BJ (cell line): ENCODE measurements at places on chromosomes 5 and 9.

DNA sequence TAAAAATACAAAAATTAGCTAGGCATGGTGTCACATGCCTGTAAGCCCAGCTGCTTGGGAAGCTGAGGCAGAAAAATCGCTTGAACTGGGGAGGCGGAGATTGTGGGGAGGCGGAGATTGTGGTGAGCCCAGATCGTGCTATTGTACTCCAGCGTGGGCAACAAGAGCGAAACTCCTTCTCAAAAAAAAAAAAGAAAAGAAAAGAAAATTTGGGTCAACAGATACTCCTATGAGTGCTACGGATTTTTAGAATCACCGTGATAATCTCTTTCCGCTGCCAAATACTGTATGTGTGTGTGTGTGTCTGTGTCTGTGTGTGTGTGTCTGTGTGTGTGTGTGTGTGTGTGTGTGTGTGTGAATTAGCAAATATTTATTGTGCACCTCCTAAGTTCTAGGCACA lies 64.4 kb downstream of the ARRDC3 start:
- no peak for DNase-seq

DNA sequence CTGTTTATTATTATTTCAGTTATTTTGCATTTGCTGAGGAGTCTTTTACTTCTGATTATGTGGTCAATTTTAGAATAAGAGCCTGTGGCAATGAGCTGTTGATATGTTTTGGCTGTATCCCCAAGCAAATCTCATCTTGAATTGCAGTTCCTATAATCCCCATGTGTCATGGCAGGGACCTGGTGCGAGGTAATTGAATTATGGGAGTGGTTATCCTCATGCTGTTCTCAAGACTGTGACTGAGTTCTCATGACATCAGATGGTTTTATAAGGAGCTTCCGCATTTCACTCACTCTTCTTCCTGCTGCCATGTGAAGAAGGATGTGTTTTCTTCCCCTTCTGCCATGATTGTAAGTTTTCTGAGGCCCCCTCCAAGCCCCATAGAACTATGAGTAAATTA lies 114.9 kb upstream of the SLCO6A1 start:
- DNase-seq: no peak

- DNase-seq: no peak
Measured at GRCh38 chr9:114046875-114047274, 31.2 kb downstream of the AMBP start.

DNA sequence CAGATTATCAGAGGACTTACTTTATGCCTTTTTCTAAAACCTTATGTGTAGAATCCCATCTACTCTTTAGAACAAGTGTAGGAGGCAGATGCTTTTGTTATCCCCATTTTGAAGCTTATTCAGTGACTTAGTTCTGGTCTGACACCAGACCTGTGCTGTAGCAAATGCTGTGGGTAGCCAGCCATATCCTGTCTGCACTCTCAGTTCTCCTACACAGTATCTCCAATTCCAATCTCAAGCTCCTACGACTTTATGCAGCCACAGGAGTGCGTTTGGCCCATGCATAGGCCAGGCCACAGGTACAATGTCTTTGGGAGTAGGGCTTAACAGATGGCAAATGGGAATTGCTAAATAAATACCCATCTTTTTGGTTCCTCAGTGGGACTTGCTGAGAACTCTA lies 292.6 kb downstream of the MCTP1 start:
- DNase-seq: no peak

DNA sequence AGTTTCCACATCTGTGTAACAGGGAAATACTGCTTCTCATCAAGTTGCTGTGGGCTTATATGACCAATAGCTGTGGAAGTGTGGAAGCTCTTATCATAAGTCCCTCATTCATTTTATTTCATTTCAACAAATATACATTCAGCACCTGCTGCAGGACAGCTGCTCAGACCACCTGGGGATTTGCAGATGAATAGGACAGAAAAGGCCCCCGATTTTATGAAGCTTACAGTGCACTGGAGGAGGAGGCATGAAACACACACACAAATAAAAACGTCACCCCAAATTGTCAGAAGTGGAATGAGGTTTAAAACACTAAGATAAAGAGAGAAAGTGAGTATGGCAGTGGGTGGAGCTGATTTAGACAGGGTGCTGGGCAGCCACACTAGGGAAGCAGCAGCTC lies 107.2 kb downstream of the DRD1 start:
- DNase-seq: no peak

DNA sequence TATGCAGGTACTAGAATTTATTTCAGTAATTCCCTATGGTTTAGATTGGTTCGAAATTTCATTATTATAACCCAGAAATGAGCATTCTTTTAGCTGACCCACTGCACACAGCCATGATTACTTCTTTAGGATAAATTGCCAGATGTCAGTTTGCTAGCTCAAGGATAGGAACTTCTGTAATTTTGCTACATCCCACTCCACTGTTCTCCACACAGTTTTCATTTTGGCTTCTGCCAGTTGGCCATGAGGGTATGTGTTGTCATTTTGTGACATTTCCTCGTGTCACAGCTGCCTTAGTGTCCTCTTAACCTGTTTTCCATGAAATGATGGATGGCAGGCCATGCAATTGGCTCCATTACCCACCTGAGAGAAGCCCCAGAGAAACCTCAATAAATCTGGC lies 16.2 kb upstream of the LCP2 start:
- no peak for DNase-seq

GRCh38 chr5:37834542-37835379 lies 5.1 kb downstream of the GDNF start:
- DNase-seq: no peak

- DNase-seq: no peak
Measured at GRCh38 chr9:91036826-91037510, 235.3 kb downstream of the SYK start.

DNA sequence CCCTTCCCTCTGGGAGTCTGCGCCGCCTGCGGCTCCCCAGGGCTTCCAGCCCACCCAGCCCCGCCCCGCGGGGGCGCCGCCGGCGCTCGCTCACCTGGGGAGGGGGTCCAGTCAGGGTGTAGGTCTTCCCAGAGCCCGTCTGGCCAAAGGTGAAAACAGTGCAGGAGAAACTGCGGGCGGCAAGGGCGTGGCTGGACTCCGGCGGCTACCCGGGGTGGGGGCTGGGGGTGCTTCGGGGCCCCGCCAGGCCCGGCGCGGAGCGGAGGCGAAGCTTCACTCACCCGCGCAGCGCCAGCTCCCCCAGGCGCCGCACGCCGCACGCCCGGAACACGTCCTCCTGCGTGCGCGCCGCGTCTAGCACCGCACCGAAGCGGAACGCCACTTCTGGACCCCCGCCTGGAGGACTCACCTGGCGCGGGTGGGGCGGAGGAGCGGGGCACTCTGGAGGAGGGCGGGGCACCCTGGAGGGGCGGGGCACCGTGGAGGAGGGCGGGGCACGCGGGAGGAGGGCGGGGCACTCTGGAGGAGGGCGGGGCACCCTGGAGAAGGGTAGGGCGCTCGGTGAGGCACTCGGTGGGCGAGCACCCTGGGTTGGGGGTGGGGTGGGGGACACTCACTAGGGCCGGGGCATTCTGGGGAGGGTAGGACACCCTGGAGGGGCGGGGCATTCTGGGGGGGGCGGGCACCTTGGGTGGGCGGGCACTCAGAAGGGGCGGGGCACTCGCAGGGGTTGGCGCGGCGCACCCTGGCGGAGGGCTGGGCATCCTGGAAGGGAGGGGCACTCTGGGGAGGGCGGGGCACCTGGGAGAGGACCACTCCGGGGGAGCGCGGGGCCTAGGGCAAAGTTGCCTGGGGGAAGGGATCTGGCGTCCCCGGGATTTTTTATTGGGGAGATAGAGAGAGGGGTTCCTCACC lies 814 bp downstream of the KIF12 start:
- DNase-seq: no peak

GRCh38 chr5:111869681-111870080 lies 112.7 kb upstream of the NREP start:
- DNase-seq: no peak

DNA sequence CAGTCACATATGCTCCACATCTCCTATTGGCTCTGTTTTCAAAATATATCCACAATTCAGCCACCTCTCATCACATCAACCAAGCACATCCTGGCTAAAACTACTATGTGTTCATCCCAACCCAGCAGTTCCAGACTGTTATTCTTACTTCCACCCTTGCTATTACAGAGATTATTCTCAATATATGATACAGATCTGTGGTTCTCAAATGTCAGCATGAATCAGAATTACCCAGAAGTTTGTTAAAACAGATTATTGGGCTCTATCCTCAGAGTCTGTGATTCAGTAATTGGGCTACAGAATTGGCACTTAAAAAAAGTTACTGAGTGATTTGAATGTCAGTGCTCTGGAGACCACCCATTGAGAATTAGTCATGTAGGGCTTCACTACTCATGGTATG lies 78.8 kb upstream of the IZUMO3 start:
- no peak for DNase-seq

DNA sequence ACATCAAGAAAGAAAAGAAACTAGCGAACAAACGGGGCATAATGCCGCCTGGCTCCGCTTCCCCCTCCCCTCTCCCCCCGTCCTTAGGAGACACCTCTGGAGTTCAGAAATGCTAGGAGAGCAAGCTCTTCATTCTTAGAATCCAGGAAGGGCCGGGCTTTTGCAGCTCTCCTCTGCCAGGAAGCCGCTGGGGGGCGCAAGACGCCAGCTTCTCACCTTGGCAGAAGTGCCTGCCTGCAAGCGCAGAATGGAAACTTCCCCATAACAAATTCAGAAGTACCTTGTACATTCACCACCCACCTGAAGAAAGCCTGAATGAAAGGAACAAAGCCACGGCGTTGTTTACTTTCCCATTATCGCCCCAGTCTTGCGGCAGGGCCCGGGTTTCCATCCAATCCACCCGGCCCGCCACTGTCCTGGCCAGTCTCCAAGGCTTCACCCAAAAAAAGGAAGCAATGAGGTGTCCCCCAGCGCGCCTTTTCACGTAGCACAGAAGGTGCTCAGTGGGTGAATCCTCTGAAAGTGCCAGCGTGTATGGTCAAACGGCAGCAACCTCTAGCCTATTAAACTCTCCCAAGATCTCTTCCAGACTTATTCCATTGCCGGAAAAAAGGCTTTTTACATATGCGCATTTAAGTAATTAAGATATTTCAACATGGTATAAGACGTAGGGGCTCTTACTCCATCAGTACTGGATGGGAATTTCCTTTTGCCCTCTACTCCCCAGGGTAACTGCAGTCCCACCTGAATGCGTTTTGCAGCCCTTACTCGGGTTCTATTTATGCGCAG lies 1.6 kb upstream of the GADD45G start:
- DNase-seq: no peak

DNA sequence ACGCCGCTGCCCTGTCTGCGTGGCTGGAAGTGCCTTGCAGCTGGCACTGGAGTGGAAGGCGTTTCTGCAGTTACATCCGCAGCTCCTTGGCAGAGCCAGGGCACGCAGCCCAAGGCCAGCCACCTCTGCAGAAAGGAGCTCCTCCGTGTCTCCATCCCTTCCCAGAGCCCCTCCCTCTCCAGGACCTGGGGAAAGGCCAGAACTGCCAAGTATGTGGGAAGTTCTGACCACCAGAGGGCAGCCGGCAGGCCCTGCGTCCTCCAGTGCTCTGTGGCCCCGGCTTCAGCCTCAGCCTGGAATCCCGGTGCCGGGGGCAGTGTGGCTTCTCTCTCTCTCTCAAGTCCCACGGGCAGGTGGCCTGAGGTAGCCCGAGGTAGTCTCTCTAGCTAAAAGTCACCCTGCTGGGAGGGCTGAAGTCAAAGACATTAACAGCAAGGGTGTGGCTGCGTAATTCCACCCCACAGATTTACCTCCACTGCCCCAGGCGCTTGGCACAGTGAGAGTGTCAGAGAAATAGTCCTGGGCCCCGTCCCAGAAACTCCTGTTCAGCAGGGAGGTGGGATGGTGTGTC lies 101.7 kb upstream of the FCN2 start:
- no peak for DNase-seq

- no peak for DNase-seq
Measured at GRCh38 chr5:999724-1000123, 8.9 kb upstream of the NKD2 start.

- no peak for DNase-seq
Measured at GRCh38 chr9:83628540-83628939, 5.6 kb downstream of the IDNK start.

DNA sequence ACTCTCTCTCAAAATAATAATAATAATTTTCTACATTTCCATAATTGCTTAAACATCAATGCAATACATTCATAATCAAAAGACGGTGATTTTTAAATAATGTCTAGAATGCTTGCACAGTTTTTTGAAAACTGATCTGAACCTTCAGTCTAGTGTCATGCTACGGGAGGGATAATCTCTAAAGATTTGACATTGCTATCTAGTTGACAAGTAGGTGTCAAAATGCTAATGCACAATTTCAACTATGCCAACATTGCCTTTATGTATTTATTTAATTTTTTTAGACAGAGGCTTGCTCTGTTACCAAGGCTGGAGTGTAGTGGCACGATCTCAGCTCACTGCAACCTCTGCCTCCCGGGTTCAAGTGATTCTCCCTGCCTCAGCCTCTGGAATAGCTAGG lies 16.0 kb upstream of the PCAT7 start:
- DNase-seq: no peak

DNA sequence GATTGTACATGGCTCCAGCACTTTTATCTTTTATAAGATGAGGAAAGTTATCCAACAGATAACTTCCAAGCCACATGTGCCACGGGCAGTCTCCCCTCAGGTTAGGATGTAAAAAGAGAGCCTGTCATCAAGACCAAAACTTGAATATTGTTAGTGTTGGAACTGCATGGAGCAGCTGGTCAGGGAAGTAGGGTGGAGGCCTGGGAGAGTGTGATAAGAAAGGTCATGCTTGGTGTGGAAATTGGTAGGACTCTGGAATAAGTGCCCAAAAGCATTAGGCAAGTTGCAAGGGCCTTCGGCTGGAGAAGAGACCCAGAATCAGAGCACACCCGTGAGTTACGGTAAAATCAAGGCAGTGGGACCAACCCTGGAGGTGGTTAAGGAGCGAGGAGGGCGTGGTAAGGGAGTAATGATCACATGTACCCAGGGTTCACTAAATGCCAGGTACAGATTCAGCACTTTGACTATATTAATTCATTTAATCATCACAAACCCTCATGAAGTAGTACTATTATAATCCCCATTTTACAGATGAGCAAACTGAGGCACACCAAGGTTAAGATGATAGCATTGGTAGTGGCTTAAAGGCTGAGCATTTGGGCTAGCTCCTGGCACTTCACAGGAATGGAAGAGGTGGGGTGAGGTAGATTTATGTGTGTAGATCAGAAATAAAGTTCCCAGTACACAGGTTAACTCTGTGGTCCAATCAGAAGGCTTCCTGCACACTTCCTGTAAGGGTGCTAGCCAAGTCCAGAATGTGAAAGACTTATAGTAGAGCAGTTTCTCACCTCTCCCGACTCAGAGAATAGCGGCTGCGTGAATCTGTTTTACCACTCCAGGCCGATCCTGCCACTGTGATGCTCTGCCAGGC lies 96.5 kb upstream of the ZNF608 start:
- no peak for DNase-seq

DNA sequence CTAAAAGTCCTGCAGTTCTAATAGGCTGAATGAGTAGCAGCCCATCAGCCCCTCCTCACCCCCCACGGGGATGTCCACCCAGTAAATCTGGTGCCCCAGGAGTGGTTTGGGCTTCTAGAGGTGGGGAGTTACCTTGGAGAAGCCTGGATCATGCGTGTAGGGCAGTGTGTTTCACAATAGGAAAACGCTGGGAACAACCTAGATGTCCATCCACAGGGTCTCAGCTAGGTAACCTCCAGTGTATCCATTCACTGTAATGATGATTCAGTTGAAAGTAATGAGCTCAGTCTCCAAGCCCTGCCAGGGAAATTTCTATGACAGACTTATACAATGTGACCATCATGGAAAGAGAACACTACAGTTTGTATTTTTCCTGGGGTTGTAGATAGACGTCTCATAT lies 51.8 kb downstream of the NDST1 start:
- no peak for DNase-seq
